ENCODE measurements at places on chromosomes 7 and 10.

DNA sequence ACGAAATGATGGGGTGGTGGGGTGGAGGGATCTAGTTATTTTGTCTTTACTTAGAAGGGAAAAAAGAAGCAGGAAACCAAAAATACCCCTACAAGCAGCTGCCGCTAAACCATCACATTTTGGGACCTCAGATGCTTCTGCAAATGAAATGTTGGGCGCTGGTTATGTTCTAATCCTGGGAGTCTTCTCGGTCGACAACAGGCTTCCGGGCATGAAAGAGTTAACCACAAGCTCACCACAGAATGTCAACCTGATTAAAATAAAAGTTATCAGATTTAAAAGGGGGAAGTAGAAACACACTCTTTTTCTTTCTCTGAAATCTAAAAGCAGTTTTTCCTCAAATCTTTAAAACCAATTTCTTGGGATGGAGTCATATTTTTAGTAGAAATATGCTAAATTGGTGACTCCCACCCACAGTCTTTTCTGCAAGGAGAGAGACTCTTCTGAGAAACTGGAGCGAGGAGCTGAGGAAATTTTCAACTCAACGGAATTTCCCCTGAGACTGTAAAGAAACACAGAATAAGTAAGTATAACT, 16.8 kb downstream of the IL2RA start:
- no peaks in the 10 kb centered on the region for H3K27me3 ChIP-seq
- no peak for DNase-seq
- no peak overlapping the region for H3K27ac ChIP-seq
- H3K4me1 ChIP-seq: peaks cover 3% of the 10 kb centered on the region
- no peak overlapping the region for H3K4me3 ChIP-seq

GRCh38 chr10:43700306-43700705, 51.6 kb upstream of the ZNF32 start:
- no peaks in the 10 kb centered on the region for H3K27me3 ChIP-seq
- no peaks in the 10 kb centered on the region for H3K36me3 ChIP-seq
- H3K4me1 ChIP-seq: peaks cover 79% of the 10 kb centered on the region

- H3K27me3 ChIP-seq: no peaks in the 10 kb centered on the region
- no peaks in the 10 kb centered on the region for H3K36me3 ChIP-seq
- no peak overlapping the region for H3K4me3 ChIP-seq
- no peak for DNase-seq
These were observed 4.1 kb upstream of the PRSS1 start for GRCh38 chr7:142745091-142745635.

GRCh38 chr7:15068324-15068723, 165.8 kb upstream of the DGKB start:
- no peaks in the 10 kb centered on the region for H3K27me3 ChIP-seq
- no peak for DNase-seq
- no peaks in the 10 kb centered on the region for H3K36me3 ChIP-seq
- no peak overlapping the region for H3K27ac ChIP-seq
- H3K4me3 ChIP-seq: no peak overlapping the region
